ENCODE measurements at places on chromosomes 5 and 9.

- peak; percentile 24 for DNase-seq
Observed at GRCh38 chr9:95516734-95517558, at the start of gene PTCH1. Gene PTCH1, minus strand, starts transcription at chr9:95516971.

DNA sequence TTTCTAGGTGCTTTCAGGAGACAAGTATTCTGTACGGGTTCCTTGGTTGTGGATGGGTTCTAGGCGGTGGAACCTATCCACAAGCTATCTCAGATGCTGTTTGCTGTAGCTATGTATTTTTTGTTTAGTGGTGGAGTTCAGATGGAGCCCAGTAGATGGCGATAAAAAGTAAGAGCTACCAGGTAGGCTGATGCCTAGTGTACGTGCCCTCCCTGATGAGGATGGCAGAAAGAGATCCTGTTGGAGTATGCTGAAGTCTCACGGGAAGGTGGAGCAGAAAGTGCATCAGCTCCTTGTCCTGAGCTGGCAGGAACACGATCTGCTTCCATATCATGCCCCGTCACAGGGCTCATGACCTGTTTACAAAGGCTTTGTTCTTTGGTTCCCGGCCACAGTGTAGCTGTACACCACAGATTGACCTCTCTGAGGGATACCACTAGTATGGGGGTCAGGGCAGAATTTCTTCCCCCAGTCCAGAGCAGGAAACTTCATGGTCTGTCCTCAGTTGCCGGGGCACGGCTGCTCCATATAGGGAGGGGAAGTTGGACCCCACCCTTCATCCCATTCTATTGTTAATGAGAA is 12.6 kb upstream of the UGT3A2 start:
- DNase-seq = no peak

DNA sequence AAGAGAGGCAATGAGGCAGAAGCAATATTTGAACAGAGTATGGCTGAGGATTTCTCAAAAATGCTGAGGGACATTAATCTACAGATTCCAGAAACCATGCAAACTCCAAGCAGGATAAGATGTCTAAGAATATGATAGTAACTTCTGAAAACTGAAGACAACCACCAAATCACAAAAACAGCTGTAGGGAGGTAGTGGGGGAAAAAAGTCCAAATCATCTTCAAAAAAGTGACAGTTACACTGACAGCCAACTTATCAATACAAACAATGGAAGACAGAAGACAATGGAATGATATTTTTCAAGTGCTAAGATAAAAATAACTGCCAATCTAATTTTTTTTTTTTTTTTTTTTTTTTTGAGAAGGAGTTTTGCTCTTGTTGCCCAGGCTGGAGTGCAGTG is 30.5 kb downstream of the CMYA5 start:
- DNase-seq = no peak

- no peak for DNase-seq
Observed at GRCh38 chr9:126698756-126699155, 85.0 kb downstream of the LMX1B start.

- no peak for DNase-seq
Observed at GRCh38 chr9:71286146-71286545, 164.7 kb upstream of the TRPM3 start.

GRCh38 chr5:136162008-136162407 is 29.4 kb downstream of the SMAD5 start:
- DNase-seq = no peak

- no peak for DNase-seq
Observed at GRCh38 chr9:93280661-93281259, 96.8 kb downstream of the WNK2 start.

DNA sequence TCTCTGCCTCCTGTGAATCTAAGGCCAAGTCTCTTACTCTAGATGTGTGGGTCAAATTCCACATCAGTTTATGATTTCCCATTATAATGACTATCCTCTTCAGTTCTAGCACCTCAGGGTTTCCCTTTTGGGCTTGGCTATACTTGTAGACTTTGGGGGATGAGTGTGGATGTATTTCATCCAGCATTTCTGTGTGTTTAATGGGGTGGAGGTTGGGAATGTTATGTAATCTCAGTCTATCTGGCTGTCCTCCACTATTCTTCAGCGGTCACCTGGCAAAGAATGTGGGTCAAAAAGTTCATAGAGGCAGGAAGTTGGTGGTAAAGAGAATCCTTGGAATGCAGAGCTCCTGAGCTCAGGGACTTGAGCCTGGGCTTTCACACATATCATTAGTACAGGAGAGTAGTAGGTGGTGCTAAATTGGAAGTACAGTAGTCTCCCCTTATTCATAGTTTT is 64.9 kb downstream of the CFAP95 start:
- no peak for DNase-seq

GRCh38 chr5:113901718-113902117 is 388.2 kb downstream of the YTHDC2 start:
- no peak for DNase-seq

DNA sequence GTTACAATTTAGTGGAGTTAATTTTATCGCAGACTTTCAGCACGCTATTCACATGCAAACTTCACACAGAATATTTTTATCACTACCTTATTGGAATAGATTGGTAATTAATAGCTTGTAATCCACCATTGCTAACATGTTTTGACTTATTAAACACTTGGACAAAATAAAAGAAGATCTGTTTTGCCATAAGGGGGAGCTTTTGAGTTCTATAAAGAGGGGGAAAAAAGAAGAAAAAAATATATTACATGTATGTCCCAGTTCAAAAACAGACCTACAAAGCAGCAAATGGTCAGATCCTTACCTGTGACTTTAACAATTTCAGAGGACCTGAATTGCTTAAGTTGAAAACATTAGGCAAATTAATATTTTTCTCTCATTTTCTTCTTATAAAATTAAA is 1.2 kb upstream of the PAPPA start:
- DNase-seq = no peak

DNA sequence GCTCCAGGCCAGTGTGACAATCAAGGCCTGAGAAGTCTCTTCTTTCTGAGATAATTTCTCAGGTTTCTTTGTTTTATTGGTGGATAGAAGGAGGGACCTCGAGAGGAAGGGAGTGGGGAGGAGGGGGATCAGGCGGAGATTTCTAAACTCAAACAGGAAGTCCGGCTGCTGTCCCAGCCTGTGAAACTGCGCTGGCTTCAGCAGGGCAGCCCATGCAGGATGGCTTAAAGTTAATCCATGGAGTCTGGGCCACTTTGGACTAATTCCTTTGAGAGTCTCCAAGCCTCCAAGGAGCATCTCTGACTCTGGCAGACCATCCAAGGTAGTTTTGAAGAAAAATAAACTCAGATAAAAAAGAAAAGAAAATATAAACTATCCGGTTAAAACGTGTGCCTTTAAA is 378.5 kb downstream of the MLLT3 start:
- DNase-seq = no peak

- DNase-seq = no peak
Observed at GRCh38 chr5:668283-668995, 24.7 kb downstream of the TPPP start.

- DNase-seq = no peak
Observed at GRCh38 chr5:170630711-170631141, 126.9 kb downstream of the KCNIP1 start.

- DNase-seq = no peak
Observed at GRCh38 chr9:114694719-114695269, 12.8 kb upstream of the TEX48 start.

GRCh38 chr5:115963566-115963965 is 1.3 kb downstream of the LVRN start:
- no peak for DNase-seq

- no peak for DNase-seq
Observed at GRCh38 chr5:1161108-1161832, 40.1 kb upstream of the SLC6A19 start.

DNA sequence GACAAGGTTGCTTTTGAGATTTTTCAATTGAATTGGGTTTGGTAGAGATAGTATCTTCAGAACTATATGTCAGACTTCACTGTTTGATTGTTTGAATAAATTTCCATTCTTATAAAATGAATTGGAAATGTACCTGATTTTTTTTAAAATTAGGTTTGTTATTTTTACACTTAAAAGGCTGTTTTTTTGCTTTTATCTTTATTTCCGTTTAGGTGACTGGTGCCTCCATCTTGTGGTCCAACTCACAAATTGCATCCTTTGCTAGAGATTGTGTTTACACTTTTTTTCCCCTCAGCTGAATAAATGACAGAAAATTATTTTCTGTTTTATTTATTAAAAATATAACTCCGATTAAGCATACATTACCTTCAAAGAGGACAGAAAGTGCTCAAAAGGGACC is 15.6 kb downstream of the NDUFAF2 start:
- DNase-seq = no peak

DNA sequence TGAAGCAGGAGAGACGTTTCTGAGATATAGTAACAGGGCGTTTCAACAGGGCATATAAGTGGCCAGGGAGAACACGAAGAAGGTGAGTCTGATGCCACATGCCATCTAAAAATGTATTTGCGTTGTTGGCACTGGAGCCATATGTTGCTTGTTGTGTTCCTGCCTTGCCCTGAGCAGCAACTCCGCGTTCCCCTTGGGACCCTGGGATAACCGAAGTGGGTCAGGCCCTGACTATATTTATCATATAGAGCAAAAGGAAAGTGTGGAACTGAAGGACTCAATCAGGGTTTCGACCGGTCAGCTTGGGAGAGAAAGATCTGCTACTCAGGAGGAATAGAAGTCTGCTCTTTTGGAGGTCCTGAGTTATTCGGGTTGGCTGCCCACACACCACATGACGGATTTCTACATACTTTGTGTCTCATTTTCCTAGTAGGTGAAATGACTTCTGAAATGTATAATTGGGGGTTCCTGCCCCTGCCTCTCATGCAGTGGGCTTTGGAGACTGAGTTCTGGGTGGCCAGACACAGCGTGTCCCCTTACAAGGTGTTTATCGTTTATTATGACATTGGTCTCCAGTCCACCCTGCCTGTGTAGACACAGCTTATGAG is 3.0 kb downstream of the STC2 start:
- no peak for DNase-seq

GRCh38 chr5:54206580-54207229 is 103.7 kb downstream of the ARL15 start:
- DNase-seq = no peak

DNA sequence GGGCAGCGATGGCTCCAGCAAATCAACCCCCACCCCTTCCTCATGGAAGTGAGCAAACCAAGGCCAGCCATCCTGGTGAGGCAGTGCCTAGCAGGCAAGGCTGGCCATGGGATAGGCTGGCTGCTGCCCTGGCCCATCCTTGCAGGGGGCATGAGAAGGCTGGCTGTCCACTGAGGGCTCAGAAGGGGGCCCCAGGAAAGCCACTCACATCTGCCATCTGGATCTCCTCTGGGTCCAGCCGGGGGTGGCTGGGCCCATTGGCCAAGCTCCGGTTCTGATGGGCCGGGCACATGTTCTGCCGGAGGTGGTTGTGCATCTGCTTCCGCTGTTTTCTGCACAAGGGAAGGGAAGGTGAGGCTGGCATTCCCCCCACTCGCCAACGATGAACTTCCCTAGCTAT is 57.1 kb downstream of the PSD2 start:
- no peak for DNase-seq

DNA sequence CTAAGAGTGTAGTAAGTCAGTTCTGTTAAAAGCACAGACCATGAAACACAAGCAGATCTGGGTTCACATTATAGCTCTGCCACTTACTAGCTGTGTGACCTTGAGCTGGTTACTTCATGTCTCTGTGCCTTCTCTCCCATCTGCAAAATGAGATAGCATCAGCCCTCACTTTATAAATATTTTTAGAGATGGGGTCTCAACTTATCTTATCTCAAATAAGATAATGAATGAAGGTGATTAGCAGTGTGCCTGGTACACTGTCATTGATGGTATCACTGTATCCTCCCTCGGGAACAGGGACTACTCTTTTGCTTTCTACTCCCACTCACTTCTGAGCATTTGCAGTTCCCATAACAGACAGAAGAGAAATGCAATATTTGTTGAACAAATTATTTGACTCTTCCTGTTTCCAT is 52.4 kb downstream of the GALNT10 start:
- no peak for DNase-seq

- no peak for DNase-seq
Observed at GRCh38 chr5:141504216-141504615, 15.3 kb downstream of the PCDHGC5 start.

DNA sequence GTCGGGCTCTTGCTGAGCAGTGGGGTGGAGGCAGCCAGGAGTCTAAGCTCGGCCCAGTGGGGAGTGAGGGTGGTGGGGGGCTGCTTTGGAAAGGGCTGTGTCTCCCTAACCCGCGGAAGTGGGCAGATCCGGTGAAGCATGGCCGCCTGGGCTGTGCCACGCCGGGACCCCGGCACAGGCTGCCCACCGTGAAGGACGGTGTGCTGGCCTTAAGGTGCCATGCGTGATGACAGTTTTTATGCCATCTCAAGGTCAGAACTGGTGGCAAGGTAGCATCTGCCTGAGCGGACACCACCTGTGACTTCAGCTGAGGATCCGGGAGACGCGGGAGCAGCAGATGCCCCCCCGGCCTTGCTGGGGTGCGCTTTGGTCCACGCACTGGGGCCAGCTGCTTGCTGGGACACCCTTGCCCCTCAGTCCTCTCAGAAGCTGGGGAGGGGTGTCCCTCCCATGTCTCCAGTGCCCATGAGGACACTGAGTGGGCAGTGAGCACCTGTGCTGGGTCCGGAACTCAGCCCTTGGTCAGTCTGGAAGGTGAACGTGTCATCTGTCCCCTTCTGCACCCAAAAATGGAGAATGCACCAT is 53.9 kb downstream of the AHRR start:
- DNase-seq = no peak

DNA sequence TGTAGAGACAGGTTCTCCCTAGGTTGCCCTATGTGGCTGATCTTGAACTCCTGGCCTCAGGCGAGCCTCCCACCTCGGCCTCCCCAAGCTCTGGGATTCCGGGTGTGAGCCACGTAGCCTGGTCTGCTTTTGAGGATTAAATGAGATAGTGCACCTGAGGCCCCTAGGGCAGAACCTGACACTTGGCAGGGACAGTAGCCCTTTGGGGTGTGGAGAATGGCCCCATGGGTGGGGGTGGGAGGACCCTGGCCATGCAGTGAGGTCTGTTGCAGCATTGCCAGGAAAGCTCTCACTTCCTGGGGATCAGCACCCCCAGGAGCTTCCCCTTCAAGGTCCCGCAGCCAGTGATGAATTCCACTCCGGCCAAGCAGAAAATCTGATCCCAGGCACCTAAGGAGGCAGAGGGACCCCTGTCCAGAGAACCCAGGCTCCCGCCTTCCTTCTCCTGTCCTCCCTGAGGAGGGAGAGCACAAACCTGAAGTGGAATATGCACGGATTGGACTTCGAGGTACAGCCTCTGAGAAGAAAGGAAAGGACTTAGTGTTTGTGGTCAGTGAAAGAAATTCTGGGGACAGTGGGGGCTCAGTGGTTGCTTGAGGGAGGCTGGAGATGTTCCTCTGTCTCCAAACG is 73.9 kb upstream of the UNC5A start:
- no peak for DNase-seq

DNA sequence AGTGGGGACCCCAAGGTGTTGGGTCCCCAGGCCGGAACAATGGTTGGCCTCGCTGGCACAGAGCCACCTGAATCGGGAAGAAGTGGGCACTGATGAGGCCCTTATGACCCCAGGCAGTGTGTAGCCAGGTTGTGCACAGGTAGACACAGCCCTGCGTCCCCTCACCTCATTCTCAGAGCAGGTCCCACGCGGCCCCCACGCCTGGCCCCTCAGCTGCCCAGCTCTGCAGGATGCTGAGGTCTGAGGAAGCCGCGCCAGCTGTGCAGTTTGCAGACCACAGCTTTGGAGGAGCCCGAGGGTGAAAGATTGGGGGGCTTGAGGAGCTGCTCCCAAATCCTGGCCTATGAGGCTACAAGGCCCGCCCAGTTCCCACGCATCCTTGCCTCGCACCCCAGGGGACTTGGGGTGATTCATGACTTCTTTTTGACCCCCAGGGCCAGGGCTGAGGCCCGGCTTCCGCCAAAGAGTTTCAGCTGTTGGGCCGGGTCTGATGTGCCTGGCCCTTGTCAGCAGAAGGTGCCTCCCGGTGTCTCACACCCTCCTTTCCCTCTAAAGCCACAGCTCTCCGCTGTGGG is 87.8 kb upstream of the PHYKPL start:
- no peak for DNase-seq

- no peak for DNase-seq
Observed at GRCh38 chr9:125440411-125440810, 178.8 kb downstream of the GAPVD1 start.
